ENCODE measurements at places on chromosomes 1 and 21. TPM values are rescaled to one million over a fixed set of nuclear protein-coding genes. Genes with fewer than 3 reads are reported as not detected.

Gene USP24
- polyA plus RNA-seq: 7.1 TPM

Gene KRTAP12-2
- not detected for polyA plus RNA-seq

DNA sequence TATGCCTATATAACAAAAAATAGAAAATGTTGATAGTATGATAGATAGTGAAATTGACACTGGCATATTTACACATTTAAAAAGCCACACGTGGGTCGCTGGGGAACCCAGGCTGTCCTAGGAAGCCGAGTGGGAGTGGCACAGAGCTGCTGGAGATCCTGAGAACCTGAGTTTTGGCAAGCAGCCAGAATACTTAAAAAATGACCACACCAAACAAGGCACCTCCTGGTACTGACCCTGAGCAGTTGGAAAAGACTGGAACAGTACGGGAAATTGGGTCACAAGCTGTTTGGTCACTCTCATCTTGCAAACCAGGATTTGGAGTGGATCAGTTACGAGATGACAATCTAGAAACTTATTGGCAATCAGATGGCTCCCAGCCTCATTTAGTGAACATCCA, 111.5 kb downstream of the ZFYVE9 start:
- no peaks in the 10 kb centered on the region for H3K4me1 ChIP-seq
- H3K36me3 ChIP-seq: no peaks in the 10 kb centered on the region
- no peak for DNase-seq
- H3K27me3 ChIP-seq: no peaks in the 10 kb centered on the region
- no peak overlapping the region for H3K27ac ChIP-seq

Gene ANKRD35
- 5.8 TPM for polyA plus RNA-seq

Gene OVAAL
- not detected for polyA plus RNA-seq

Gene OR2T5
- polyA plus RNA-seq: not detected

DNA sequence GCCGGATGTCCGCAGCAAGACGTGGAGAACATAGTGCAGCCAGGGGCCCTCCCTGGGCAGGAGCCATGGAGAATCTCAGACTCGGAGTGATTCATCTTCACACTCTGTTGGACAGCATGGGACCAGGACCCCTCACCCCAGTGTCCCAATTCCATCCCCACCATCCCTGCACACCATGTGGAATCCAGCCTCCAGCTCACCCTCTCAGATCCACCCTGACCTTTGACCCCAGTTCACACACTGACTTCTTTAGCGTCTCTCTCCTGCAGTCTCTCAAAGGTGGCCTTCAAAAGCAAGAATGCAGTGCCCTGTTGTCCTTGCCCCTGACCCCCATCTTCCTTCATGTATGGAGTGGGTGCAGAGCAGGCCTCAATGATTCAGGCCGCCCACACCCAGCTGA, 2.1 kb upstream of the TNNI1 start:
- H3K27me3 ChIP-seq: no peaks in the 10 kb centered on the region
- no peak overlapping the region for H3K27ac ChIP-seq
- no peaks in the 10 kb centered on the region for H3K4me1 ChIP-seq
- H3K36me3 ChIP-seq: no peaks in the 10 kb centered on the region
